Fibroblast of skin of scalp (primary cell): ENCODE measurements at places on chromosomes 12 and 14.

GRCh38 chr14:24508155-24508840 lies at the start of gene CMA1:
Gene CMA1, minus strand, starts transcription at chr14:24508265. Its CDS starts 30 bp downstream, at chr14:24508235.
- DNase-seq = no peak

- DNase-seq = no peak
Observed at GRCh38 chr14:91339671-91340369, 77.8 kb downstream of the CCDC88C start.

- no peak for DNase-seq
Observed at GRCh38 chr12:115387467-115387901, 703.5 kb upstream of the TBX3 start.

GRCh38 chr12:22262309-22262708 lies 72.2 kb downstream of the ST8SIA1 start:
- no peak for DNase-seq

- DNase-seq = no peak
Observed at GRCh38 chr12:19605720-19606119, 166.4 kb downstream of the AEBP2 start.

DNA sequence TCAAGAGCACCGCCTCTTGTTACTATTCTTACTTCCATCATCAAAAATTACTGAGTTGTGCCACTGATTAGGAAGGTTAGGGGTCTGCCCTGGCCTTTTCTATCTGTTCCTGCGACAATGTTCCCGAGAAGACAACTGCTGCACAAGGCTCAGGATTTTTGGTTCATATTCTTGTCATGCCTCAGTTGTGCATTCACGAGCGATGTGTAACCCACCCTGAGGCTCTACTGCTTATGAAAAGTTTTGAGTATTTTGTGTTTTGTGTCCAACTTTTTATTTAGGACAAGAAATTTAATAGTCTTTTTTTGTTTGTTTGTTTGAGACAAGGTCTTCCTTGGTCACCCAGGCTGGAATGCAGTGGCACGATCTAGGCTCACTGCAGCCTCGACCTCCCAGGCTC lies 23.1 kb upstream of the LGALS3 start:
- DNase-seq = no peak
